Activated CD4-positive, CD25-positive, alpha-beta regulatory T cell treated with anti-CD3 and anti-CD28 coated beads, Interleukin-2, amount 50 U/mL, for 24 hours (primary cell): ENCODE measurements at places on chromosomes 4 and X.

DNA sequence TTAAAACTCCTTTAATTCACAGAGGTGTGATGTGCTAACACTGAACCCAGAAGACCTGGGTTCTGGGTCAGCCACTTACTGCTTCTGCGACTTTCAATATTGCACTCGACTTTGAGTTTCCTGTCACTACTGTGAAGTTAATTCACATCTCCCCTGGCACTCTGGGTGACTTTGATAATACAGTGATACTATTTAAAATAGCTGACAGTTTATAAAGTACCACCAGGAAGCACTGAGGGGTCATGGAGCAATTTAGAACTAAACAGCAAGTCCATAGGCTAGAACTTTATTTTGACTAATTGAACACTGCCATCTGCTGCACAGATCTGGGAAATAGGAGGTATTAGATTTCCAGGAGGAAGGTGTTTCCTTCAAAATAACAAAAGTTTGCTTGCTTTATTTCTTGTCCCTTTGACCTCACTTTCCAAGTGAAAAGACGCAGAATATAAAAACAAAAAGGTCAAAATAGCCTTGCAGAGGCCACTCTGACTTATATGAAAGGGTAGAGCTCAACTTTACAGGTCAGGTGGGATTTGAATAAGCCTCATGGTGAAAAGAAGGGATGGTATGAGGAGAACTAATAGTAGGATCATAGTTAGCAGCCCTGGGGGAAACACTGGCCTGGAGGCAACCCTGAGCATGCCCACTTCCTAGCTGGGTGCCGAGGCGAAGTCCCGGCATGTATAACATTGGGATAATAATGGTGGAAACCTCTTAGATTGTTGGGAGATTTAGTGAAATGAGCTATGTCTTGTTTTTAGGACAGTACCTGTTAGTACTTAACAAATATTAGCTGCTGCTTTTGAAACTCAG lies 53.4 kb downstream of the ZNF518B start:
- no peak for ATAC-seq

- ATAC-seq: no peak
Measured at GRCh38 chr4:508675-509638, 9.9 kb downstream of the PIGG start.

GRCh38 chr4:81754169-81754568 lies 282.5 kb upstream of the RASGEF1B start:
- no peak for ATAC-seq

GRCh38 chr4:5340991-5341451 lies 289.7 kb downstream of the STK32B start:
- ATAC-seq: no peak

DNA sequence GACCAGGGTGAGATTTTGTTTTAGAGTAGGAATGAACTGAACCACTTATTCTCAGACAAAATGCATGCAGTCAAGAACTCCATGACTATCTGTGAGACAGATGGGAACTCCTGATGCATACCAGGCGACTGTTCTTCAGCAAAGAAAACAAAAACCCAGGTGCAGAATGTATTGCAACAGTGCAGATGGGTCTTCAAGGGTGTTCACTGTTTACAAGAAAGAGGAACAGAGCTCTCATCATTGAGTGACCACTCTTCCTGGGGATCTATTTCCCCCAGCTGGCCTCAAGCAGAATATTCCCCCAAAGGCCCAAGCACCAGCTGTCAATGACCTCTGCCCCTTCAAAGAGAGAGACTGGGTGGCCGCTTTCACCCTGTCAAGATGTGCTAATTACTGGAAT lies 39.7 kb upstream of the BMP3 start:
- ATAC-seq: no peak
